ENCODE measurements at places on chromosomes 2 and 18. TPM values are rescaled to one million over a fixed set of nuclear protein-coding genes. Genes with fewer than 3 reads are reported as not detected.

DNA sequence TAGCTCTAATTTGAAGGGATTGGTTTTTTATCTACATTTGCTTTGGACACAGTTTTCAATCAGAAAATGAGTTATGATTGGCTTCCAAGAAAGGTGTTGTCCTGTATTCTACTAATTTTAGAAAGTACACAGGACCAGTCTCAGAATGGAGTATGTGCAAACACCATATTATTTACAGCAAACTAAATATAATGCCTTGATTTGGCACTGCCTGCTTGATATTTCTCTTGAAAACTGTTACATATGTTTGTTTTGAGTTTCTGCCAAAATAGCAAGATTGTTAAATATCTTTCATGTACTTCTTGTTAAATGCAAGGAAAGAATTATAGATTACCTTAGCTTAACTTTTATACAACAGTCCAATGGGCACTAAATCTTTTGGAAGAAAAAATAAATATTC is 694.9 kb downstream of the KCNJ3 start:
- ATAC-seq = no peak

- ATAC-seq = peak; percentile 37
Measured at GRCh38 chr2:20223407-20224163, 1.3 kb downstream of the SDC1 start.

- no peak for ATAC-seq
Measured at GRCh38 chr2:28436525-28437051, 43.9 kb downstream of the FOSL2 start.

The NYAP2 gene
- not detected for total RNA-seq

All from gastroesophageal sphincter (tissue), 4 donors.